NCI-H1105 (cell line): ENCODE measurements at places on chromosomes 6 and 20.

DNA sequence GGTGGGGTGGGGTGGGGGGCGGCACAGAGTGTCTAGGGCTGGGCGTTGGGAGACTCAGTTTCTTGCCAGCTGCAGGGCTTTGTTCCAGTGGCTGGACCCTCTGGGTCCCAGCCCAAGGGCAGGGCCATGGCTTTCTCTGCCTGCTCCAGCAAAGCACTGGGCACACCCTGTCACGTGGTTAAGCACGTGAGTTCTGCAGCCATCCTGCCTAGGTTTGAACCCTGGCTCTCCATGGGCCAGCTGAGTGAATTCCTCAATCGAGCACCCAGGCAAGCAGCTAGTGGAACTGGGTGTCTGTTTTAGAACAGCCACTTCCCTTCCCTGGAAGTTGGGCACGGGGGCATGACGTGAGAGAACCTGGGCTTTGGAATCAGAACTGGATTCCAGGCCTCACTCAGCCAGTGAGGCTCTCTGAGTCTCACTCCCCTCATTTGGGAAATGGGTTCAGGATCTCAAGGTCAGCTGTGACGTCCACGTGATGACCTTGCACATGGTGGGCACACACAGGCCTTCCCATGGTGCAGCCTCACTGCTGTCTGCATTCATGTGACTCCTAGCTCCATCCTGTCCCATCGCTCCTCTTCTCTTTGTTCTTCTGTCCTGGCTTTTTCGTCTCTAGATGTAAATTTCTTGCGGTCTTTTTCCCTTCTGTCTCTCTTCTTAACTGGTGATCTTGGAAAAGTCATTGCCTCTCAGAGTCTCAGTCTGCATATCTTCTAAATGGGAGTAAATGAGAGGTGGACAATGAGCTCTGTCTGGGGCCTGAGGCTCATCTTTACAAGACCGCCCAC lies 45.9 kb downstream of the NOL4L start:
- no peak for DNase-seq

- DNase-seq, result no peak
Measured at GRCh38 chr6:99165838-99166237, 183.6 kb downstream of the FAXC start.

- DNase-seq, result no peak
Measured at GRCh38 chr6:42239736-42240375, 22.2 kb upstream of the MRPS10 start.

- no peak for DNase-seq
Measured at GRCh38 chr6:125751334-125751916, 2.0 kb downstream of the HEY2 start.

DNA sequence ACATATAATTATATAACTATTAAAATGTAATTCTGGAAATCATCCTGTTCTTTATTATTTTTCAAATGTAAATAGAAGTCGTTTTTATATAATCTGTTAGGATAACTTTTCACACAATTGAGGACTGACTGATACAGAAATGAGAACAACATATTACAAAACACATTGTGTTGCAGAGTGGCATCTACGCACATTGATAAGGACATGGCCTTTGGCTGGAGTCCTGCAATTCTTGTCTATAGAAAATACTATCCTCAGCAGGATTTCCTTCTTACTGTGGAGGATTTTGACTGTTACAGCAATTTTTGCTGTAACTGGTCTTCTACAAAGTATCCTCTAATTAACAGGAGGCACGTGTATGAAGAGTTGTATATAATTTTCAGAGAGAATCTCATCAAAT lies 19.8 kb downstream of the SH3BGRL2 start:
- DNase-seq, result no peak

DNA sequence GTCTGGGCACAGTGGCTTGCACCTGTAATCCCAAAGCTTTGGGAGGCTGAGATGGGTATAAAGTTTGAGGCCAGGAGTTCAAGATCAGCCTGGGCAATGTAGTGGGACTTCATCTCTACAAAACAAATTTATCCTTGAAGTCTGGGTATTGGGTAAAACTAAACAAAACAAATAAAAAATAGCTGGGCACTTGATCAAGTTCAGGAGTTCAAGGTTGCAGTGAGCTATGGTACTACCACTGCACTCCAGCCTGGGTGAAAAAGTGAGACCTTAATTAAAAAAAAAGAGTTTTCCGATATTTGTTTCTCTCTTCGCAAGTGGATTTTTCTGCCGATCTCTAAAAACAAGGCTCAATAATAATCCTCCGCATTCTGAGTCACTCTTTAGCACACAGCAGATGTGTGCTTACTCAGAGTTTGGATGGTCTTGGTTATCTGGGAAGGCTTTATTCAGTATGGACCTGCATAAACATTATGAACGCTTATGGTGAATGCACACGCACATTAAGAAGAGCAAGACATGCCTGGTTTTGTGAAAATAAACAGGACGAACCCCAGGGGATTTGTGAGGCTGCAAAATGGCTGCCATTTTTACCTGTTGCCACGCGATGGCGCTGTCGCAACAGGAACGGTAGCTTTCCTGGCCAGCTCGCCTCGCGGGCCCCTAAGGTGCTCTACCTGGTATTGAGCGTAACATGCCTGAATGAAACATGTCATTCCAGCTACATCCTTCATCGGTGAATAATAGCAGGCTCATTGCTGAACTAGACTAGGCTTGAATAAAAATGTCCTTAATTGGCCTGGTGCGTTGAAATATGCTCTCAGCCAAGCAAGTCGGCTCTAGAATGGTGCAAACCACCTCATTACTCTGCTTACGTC lies 6.0 kb downstream of the OPN5 start:
- peak; percentile 89 for DNase-seq

GRCh38 chr6:147106759-147107401 lies 97.3 kb upstream of the STXBP5 start:
- no peak for DNase-seq

DNA sequence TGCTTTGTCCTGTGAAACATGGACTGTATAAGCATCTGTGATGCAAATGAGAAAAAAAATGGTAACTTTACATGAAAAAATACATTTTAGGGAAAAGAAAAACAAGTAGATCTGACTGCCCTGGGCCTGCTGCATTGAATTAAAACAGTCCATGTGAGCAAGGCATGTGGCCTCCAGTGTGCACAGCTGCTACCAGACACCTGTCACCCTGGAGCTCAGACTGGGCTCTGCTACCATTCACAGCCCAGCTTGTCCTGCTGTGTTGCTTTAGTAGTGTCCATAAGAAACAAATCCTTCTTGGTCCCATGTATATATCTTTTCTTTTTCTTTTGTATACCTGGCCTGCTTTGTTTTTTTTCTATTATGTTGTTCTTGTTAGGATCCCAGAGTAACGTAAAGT lies 315.9 kb downstream of the NKAIN2 start:
- DNase-seq, result peak; percentile 33

GRCh38 chr6:74731204-74731603 lies 474.6 kb downstream of the COL12A1 start:
- no peak for DNase-seq

DNA sequence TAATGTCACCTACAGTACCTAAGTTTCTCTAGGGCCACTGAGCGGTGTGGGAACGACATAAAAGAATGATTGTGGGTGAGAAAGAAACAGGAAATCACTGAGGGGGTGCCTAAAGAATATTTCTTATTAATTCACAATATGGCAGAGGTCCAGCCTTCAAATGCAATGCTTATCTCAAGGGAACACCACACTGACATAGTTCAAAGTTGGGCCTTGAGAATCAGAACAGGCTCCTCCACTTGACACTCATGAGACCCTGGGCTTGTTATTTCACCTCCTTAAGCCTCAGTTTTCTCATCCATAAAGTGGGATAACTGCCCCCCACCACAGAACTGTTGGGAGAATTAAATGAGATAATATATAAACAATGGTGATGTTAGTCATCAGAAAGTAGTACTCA lies 40.4 kb upstream of the ARHGAP18 start:
- no peak for DNase-seq

DNA sequence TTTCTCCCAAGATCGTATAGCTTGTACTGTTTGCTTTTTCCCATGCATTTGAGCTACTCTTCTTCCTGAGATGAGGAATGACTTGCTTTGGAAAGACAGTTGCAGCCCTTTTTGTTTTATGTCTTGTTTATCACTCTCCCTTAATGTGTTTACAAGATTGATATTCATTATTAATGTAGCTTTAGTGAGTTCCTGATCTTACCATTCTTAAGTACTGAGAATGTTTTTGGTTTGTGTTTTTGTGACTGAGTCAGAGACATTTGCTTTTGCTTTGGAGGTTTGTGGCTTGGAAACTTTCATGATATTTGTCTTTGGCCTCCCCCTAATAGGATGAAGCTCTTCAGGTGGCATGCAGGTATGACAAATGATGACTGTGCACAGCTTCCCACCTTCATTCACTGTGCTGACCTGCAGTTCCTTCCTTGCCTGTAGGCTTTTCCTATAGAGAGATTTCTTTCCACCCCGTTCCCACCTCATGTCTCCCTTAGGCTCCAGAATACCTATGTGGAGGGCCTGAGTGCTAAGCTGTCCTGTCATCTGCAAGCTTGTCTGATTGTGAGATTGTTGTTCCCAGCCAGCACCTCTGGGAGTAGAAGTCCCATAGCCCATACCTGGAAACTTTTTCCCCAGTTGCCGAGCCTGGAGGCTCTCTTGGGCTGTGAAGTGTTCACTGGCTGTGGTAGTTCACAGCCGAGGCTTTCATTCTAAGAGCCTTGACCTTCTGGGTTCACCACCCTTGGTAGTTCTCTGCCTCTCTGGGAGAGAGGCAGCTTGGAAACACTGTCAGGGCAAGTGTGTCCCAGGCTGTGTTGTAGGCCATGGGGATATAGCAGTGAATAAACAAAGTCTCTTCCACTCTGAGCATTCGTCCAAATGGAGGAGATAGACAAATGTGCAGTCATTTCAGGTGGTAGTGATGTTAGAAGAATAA lies 27.1 kb downstream of the CDS2 start:
- no peak for DNase-seq

- DNase-seq, result no peak
Measured at GRCh38 chr6:133756078-133756695, 132.7 kb upstream of the TCF21 start.

- DNase-seq, result no peak
Measured at GRCh38 chr20:22525821-22526220, 58.6 kb downstream of the FOXA2 start.

GRCh38 chr6:151661928-151662327 lies 145.6 kb upstream of the ESR1 start:
- no peak for DNase-seq

GRCh38 chr6:72669324-72669723 lies 47.5 kb downstream of the KCNQ5 start:
- DNase-seq, result no peak
